Heart right ventricle (tissue), 16 donors: ENCODE measurements at places on chromosomes 3 and 15. TPM values are rescaled to one million over a fixed set of nuclear protein-coding genes. Genes with fewer than 3 reads are reported as not detected.

GRCh38 chr15:42048821-42049200 is 28.0 kb upstream of the PLA2G4E start:
- no peak for DNase-seq

DNA sequence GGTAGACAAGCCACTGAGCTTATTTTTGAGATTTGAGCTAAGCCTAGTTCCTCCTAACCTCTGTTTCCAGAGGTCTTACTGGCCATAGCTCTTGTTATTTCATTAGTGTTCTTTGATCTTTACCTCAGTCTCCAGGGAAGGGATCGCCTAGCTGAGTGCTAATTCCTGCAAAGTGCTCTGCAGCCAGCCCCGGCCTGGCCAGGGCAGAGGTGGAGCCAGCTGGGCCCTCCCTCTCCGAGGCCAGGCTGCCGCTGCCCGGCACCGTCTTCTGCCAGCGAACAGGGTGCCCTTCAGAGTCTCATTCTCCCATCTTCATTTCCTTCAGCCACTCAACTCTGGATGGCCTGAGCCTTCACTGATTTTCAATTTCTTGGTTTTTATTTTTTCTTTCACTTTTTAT is 19.7 kb downstream of the FAN1 start:
- peak; percentile 51 for DNase-seq

- no peak for DNase-seq
Observed at GRCh38 chr15:67685008-67685599, 140.2 kb upstream of the SKOR1 start.

HIGD2B gene
- not detected for total RNA-seq

DNA sequence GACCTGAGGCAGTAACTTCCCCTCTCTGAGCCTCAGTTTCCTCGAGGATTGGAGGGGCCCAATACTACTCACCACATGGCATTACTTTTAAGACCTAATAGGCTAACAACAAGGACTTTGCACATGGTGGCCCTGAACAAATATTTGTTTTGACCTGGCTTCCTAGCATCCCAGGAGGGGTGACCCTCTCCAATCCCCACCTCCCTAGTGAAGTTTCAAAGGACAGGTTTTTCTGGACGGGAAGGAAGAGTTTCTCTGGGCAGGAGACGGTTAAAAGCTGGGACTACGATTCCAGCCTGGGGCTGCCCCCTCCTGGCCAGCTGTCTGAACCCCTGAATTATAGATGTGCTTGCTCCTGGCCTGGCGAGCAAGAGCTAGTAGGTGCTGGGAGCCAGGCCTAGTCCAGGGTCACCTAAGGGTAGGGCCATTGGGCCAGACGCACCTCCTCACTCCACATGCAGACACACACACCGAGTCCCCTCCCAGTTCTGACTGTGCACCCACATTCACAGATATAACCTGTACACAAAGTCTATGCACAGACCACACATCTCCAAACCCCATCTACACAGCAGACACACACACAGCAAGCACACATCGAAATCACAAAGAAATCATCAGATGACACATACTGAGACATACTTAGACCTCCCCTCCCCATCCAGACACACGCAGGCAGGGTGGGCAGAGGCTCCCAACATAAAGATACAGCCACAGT is 2.7 kb upstream of the ISL2 start:
- no peak for DNase-seq

SACM1L gene
- 22.2 TPM for total RNA-seq

- DNase-seq: no peak
Observed at GRCh38 chr3:10253731-10254130, 5.5 kb downstream of the TATDN2 start.

DNA sequence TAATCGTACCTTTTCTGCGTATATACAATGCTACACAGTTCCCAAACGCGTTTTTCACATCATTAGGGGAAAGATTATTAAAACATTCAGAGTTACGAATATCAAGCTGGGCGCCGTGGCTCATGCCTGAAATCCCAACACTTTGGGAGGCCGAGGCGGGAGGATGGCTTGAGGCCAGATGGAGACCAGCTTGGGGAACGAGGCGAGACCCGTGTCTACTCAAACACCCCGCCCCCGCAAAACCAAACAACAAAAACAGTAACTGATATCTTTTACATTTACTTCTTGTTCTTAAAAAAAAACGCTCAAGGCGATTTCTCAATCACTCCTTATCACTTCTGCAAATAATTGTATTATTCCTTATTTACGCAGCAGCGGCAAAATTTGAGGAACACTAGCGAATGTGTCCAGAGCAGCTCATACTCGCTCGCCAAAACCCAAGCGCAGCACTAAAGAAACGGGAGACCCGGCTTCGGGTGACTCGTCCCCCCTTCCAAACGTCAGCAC is 1.2 kb downstream of the ZBTB11 start:
- DNase-seq: peak; percentile 47

DNA sequence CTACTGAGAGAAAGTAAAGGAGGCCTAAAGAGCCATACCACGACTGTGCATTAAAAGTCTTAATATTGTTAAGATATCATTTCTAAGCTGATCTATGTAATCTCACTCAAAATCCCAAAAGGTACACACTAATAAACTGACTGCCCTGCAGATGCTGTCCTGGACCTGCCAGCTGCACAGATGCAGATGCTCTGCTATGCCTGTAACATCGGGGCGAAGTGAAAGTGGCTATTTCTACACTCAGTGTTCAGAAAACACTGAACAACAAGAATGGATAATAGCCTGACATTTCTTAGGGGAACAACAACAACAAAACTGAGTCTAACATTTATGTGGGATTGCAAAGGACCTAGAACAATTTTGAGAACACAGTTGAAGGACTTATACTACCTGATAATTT is 31.9 kb downstream of the RAD18 start:
- no peak for DNase-seq

DNA sequence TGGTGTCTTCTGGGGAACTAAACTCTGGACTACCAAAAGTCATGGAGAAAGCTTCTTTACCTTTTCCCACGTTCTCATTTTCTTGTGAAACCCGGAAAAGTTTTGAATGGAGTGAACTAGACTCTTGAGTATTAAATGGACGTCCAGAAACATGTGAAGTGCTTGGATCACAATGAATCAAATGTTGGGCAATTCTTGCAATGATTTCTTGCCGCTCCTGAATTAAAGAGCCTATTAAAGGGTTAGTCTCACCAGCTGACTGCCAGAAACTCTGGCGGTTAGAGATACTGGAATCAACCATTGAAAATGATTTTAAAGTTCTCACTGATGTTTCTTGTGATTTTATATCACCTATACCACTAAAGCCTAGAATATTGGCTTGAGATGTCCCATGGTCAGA is 40.8 kb upstream of the ARPP19 start:
- DNase-seq: no peak

- DNase-seq: no peak
Observed at GRCh38 chr15:42845581-42845980, 75.0 kb downstream of the TTBK2 start.

GRCh38 chr15:51533672-51534398 is 88.7 kb downstream of the DMXL2 start:
- no peak for DNase-seq

ACKR2 gene
- 1.3 TPM for total RNA-seq

MME gene
- 3.1 TPM for total RNA-seq

GRCh38 chr15:63327648-63328421 is 50.4 kb downstream of the APH1B start:
- DNase-seq: peak; percentile 9

- DNase-seq: no peak
Observed at GRCh38 chr3:115761927-115762305, 138.6 kb downstream of the GAP43 start.

GRCh38 chr3:49327485-49327884 is 12.4 kb downstream of the USP4 start:
- DNase-seq: no peak

DNA sequence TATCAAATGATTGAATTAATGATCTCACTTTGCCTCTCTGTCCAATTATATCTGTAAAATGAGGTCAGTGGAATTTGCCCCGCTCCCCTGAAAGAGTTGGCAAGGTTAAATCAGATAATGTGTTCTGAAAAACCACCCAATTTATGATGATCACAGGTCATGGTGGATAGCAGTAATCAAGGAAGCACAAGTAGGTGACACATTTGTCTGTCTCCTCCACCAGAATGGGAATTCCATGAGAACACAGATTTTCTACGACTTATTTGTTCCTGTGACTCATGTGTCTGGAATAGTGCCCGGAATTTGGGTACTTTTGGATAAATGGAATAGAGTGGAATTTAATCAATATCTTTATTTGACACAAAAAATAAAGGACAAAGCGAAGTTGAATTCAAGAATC is 220.9 kb upstream of the SUCLG2 start:
- DNase-seq: no peak

TRPM1 gene
- total RNA-seq: not detected

DNA sequence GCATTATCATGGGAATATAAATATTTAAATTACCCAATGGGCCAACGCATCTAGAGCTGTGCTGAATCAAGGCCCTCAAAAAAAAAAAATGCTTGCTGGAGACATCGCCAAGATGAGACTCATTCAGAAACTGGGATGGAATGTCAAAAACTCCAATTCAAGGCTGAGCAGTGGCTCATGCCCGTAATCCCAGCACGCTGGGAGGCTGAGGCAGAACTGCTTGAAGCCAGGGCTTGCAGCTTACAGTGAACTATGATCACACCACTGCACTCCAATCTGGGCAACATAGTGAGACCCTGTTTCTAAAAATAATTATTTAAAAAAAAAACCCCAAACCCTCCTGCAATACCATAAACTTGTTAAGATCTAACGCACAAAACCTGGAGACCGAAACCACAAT is 3.1 kb upstream of the CACNA1D start:
- DNase-seq: no peak

GRCh38 chr3:30139283-30139682 is 467.1 kb upstream of the TGFBR2 start:
- DNase-seq: no peak

RSL24D1 gene
- 42.2 TPM for total RNA-seq

DNA sequence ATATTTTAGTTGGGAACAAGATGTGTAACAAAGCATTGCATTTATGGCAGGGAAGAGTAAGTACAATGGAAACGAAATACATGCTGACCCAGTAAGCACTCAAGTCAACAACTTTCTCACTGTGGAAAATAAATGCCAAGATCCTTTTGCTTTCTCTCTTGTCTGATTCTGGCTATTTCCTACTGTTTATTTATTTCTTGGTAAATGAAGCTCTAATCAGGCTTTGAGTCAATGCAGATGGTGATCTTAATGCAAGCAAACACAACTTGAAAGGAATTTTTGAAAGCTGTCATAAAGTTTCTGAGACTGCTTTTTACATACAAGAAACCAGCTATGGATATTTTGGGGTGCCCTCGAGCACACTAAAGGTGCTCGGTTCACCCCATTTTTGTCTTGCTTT is 624.8 kb downstream of the MAGI1 start:
- no peak for DNase-seq

DNA sequence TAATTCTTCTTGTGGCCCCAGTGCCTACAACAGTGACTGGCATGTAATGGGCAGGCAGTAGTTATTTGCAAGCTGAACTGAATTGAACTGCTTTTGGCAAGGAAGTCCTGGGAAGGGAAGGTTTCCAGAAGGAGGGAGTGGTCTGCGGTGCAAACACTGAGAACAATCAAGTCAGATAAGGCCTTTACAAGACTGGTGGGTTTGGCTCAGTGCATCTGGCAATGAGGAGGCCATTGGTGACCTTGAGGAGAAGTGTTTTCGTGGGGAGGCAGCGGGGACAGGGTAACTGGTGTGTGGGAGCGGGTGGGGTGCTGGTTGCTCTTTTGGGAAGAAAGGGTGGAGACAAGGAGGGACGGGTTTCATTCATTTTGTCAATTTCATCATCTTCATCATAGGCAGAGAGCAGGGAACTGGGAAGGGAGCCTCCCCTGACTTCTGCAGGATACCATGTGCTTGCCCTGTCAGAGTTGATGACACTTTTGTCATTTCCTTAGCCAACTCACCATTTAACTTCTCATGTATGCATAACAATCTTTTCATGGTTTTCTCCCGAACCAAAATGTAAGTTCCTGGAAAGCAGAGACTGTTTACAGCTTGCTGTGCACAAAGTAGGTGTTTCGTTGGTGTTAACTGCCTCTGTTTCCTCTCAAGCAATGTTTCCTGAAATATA is 8.4 kb upstream of the EHD4 start:
- DNase-seq: no peak

GRCh38 chr15:89876396-89877082 is 17.3 kb downstream of the AP3S2 start:
- no peak for DNase-seq

IRAK2 gene
- 1.3 TPM for total RNA-seq

DNA sequence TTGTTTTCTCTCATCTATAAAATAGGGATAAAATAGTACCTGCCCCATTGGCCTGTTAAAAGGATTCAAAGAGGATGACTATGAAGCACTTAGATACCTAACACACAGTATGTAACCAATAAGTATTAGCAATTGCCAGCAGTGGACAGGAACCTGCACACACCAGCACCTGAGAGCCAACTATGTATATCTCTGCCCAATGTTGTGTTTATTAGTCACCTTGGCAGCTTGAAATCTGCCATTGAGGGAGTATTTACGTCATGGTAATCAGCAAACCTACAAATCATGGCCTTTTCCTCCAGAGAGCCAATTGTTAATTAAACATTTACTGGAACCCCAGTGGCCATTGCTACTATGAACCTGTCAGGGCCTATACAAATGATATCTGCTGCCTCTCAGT is 13.8 kb downstream of the LARS2 start:
- no peak for DNase-seq

LRRC31 gene
- total RNA-seq: not detected

DNA sequence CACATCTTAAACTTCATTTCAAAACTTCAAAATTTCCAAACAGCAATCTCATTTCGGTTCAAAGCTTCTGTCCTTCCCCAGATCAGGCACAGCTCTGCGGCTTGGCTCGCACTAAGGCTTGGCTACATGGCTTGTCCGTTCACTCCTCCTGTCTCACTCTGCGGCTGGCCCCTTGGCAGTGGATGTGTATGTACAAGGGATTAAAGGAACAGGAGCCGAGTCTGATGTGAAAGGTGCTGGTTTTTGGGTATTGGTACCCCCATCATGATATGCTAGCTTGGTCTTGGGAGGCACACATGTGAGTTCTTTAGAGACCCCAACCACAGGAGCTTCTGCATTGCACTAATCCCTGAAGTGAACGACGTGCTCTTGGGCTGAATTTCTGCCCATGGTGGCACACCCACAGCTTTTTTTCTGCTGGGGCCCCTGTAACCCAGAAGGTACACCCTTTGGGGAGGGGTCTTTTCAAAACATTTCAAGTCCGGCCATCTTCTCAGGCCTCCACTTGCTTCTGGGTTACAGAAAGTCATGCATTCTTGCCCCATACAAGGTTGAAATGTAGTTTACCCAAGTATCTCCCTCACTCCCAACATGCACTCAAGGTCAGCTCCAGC is 12.6 kb downstream of the TM6SF1 start:
- DNase-seq: no peak

RNF123 gene
- 57.0 TPM for total RNA-seq

GRCh38 chr15:93662162-93662885 is 569.0 kb upstream of the MCTP2 start:
- DNase-seq: no peak

GRCh38 chr15:29401644-29402043 is 132.0 kb upstream of the NSMCE3 start:
- no peak for DNase-seq

GRCh38 chr3:11642431-11643191 is 1.1 kb downstream of the VGLL4 start:
- peak; percentile 75 for DNase-seq
